ENCODE measurements at places on chromosomes 5 and 9.

DNA sequence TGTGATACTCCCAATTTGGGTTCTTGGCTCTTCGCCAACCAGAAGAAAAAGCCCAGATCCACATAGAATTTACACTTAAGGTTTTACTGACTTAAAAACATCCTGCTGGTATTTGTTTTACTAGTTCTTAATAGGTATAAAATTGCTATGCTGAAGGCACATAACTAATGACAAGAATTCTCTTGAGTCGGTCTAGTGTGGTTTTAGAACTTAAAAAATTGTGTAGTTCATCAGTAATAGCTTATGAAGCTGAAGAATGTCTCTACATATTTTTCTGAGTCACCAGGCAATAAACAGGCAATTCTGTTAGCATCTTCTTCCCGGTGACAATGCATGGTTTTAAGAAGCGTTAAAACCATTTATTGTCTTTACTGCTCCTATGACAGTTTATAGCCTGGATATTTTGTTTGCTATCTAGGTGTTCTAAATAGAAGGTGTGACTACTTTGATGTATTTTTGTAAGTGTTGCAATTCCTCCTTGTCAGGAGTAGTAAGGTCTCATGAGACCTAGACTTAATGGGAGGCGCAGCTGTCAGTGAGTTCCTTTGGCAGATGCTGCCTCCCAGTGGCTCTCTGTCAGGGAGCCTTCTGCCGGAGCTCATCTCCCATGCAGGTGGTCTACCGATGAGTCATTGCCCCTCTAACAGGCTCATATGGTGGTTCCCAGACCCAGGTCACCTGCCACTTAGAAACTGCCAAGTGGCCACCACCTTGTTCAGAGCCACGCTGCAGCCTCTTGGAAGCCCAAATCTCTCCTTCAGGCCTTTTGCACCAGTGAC, 173.8 kb downstream of the MAST4 start:
- DNase-seq = no peak

GRCh38 chr9:126009047-126009446, 261.9 kb downstream of the PBX3 start:
- no peak for DNase-seq

- no peak for DNase-seq
These were observed 161.3 kb downstream of the CAVIN4 start for GRCh38 chr9:100739208-100739607.

DNA sequence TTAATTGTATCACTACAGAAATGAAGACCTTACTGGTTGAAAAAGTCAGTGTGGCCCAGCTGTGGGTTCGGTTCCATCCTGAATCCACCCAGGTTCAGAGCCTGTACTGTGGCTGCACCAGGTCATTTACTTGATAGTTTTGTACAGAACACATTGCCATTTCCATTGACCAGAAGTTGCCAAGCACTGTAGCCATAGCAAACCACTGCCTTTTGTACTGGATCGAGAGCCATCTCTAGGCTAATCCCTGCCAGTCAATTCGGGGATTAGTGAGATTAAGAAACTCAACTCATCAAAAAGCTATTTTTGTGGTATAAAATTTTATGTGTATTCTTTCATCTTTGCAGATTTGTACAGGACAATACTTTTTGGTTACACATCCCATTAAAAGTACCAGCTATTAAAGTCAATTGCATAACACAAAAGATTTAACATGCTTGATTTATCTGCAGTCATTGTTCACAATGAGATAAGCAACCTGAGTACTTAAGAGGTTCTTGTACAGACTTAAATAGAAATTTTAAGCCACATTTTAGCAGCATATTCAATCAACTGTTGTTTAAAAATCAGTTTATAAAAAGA, 108.5 kb upstream of the OTULINL start:
- DNase-seq = no peak

GRCh38 chr9:86876621-86877196, 70.6 kb downstream of the GAS1 start:
- DNase-seq = no peak

DNA sequence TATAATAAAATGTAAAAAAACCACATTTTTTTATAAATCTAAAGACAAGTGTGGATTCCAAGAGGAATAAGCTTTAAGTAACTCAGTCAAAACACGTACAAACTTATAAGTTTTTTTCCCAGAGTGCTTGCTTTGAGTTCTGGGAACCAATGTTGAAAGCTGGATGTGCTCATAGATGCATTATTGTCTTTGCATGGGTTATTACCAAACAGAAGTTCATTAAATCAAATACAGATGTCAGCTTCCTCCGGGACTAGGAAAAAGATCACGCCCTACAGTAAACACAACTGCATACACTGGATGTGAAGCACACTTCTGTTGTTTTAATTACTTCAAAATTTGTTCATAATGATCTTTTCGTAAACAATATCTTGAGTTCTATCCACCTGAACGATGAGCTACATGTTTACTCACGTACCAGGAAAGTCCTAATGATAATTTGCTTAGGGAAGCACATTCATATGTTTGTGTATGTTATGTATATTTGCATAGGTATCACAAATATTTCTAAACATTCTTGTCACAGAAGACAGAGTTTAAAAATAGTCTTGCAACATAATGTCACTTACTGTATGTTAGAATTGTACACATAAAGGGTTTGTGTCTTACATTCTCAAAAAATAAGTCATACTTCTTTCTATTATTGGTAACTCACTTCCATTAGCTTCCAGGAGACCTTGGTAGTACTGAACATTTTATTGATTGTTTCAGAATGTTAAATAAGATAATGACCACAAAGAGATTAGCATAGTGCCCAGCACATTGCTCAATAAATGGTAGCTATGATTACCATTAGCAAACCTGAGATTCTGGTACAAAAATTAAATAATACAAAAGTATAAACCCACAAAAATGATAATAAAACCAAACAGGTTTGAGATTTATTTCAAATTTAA, 427.4 kb downstream of the CETN3 start:
- DNase-seq = no peak

- no peak for DNase-seq
These were observed 87.7 kb upstream of the CKMT2 start for GRCh38 chr5:81145329-81145935.

- DNase-seq = no peak
These were observed 98.6 kb downstream of the YTHDC2 start for GRCh38 chr5:113612060-113612496.

DNA sequence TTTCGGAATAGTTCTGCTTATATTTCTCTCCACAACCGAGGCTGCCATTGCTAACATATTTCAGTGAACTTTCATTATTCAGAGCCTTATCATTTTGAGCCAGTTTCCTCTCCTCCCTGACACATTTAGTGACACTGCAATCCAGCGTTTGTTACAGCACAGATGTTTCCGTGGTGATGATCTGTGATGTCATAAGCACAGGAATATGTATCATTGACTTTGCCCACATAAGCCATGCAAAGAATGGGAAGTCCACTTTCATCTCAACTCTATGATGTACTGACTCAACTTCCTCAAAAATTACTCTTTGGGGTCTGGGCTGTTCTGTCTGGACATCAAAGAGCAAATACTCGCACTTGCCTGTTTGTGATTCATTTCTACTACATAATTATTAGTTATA, 291.8 kb downstream of the EBF1 start:
- DNase-seq = no peak

GRCh38 chr5:112795944-112796678, 58.4 kb downstream of the APC start:
- no peak for DNase-seq

DNA sequence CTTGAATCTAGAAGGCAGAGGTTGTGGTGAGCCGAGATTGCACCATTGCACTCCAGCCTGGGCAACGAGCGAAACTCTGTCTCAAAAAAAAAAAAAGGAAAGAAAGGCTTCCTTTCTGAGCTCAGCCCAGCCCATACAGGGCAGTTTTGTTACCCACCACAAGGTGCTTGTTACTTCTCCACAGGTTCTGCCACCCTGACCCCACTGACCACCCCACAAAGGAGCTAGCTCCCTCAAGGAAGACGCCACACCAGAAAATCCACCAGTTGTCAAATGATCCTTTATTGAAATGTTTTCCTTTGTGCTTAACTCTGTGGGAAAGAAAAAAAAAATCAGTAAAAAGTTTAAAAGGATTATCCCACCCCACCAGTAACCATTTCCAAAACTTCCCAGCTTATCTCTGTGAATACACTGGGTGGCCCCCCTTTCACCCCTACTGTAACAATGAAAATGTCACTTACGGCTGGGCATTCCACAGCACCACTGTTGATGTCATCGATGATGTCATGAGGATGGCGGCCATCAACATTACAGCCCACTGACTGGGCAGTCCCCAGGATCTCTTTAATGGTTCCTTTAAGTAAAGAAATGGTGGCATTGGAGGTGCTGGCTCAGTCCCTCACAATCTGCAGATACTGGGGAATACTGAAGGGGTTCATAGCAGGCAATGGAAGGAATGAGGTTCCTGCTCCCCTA, 3.6 kb downstream of the RPL12 start:
- no peak for DNase-seq

DNA sequence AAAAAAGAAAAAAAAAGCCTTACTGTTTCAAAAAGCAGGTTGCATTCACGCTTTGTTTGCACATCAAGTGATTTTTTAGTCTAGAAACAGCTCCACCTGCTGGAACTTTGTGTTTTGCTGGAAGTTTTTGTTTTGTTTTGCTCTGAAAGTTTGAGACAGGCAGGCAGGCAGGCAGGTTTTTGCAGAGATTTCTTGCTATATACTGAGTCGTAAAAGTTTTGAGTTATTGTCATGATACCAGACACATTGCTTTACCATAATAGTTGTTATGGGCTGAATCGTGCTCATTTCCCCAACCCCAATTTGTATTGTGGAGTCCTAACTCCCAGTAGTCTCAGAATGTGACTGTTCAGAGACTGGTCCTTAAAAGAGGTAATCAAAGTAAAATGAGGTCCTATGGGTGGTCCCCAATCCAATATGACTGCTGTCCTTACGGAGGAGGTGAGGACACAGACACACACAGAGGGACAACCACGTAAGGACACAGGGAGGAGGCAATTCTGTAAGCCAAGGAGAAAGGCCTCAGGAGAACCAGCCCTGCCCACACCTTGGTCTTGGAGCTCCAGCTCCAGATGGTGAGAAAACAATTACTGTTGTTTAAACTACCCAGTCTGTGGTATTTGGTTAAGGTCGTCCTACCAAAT, 20.9 kb downstream of the OR2Y1 start:
- DNase-seq = no peak

Measured in stimulated activated CD8-positive, alpha-beta memory T cell treated with anti-CD3 and anti-CD28 coated beads, Interleukin-2, amount 100 ng/mL, for 1 hour (primary cell).